ENCODE measurements at places on chromosomes 2 and 18. TPM values are rescaled to one million over a fixed set of nuclear protein-coding genes. Genes with fewer than 3 reads are reported as not detected.

The DYTN gene
- not detected for total RNA-seq

The TCF7L1 gene
- 2.3 TPM for total RNA-seq

The STAT4 gene
- 0.23 TPM for total RNA-seq

The HOXD9 gene
- not detected for total RNA-seq

The ARHGAP28 gene
- total RNA-seq, result not detected

The SLC35G4 gene
- total RNA-seq, result not detected

The RBM43 gene
- 4.8 TPM for total RNA-seq

The ABCB11 gene
- not detected for total RNA-seq

The DAW1 gene
- total RNA-seq, result 1.8 TPM

The RTP5 gene
- not detected for total RNA-seq

The CHST9 gene
- total RNA-seq, result not detected

The TUBA3E gene
- total RNA-seq, result not detected

The CNPPD1 gene
- 37.1 TPM for total RNA-seq

The M1AP gene
- total RNA-seq, result 7.7 TPM

The GPAT2 gene
- total RNA-seq, result 11.0 TPM

The C2orf66 gene
- total RNA-seq, result not detected

The SERPINB3 gene
- not detected for total RNA-seq

The NR4A2 gene
- total RNA-seq, result 2.3 TPM

The IL36A gene
- total RNA-seq, result not detected

The BCL11A gene
- not detected for total RNA-seq

The GAL3ST2 gene
- 3.9 TPM for total RNA-seq

The CNTNAP5 gene
- total RNA-seq, result not detected

The GAREM2 gene
- 1.7 TPM for total RNA-seq

The LRRC30 gene
- not detected for total RNA-seq

The CFC1 gene
- total RNA-seq, result not detected

The ARL5A gene
- 36.1 TPM for total RNA-seq

The OTX1 gene
- total RNA-seq, result 7.0 TPM

The PLB1 gene
- total RNA-seq, result 1.7 TPM

The KIF5C gene
- total RNA-seq, result 0.23 TPM

The D2HGDH gene
- total RNA-seq, result 131 TPM

The RASGRP3 gene
- 0.10 TPM for total RNA-seq

The RPL37A gene
- total RNA-seq, result 2,378 TPM

The C2orf72 gene
- not detected for total RNA-seq

The TMEM163 gene
- total RNA-seq, result 2.4 TPM

The CXCR4 gene
- 0.70 TPM for total RNA-seq

The NCKAP5 gene
- total RNA-seq, result not detected

The ARHGEF4 gene
- 16.1 TPM for total RNA-seq

The ODC1 gene
- total RNA-seq, result 40.5 TPM

The MATN3 gene
- 1.9 TPM for total RNA-seq

The VAMP8 gene
- 124 TPM for total RNA-seq

The GAREM1 gene
- total RNA-seq, result 10.2 TPM

The FAM228A gene
- total RNA-seq, result not detected

The NEU2 gene
- total RNA-seq, result not detected

The NEU4 gene
- total RNA-seq, result 0.92 TPM

The FBLN7 gene
- total RNA-seq, result 0.70 TPM

The IL36RN gene
- 1.0 TPM for total RNA-seq

The XIRP2 gene
- total RNA-seq, result not detected

The CPO gene
- total RNA-seq, result not detected

The LOXHD1 gene
- not detected for total RNA-seq

The PRR30 gene
- total RNA-seq, result not detected

The DNER gene
- 0.28 TPM for total RNA-seq

The RAPGEF4 gene
- not detected for total RNA-seq

The PLEKHH2 gene
- total RNA-seq, result 2.3 TPM

The GPBAR1 gene
- 0.20 TPM for total RNA-seq

The SIX2 gene
- total RNA-seq, result 11.9 TPM

The CFLAR gene
- total RNA-seq, result 99.1 TPM

The LBX2 gene
- 0.76 TPM for total RNA-seq
